ENCODE measurements at places on chromosomes 11 and 22.

DNA sequence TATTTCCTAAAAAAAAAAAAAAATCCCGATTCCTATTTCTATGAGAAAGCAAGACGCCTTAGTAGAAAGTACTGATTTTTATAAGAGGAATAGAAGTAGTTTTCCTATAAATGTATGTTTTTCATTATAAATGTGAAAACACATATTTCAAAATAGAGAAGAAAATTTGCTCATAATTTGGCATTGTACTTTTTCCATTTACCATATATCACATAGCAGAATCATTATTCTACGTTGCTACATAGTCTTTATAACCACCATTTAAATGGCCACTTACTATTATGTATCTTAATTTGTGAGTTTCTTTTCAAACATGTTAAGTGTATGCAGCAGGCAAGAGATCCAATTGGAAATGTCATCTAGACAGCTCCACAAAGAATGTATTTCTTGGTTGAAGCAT, 99.0 kb downstream of the CCDC34 start:
- no peak for DNase-seq

DNA sequence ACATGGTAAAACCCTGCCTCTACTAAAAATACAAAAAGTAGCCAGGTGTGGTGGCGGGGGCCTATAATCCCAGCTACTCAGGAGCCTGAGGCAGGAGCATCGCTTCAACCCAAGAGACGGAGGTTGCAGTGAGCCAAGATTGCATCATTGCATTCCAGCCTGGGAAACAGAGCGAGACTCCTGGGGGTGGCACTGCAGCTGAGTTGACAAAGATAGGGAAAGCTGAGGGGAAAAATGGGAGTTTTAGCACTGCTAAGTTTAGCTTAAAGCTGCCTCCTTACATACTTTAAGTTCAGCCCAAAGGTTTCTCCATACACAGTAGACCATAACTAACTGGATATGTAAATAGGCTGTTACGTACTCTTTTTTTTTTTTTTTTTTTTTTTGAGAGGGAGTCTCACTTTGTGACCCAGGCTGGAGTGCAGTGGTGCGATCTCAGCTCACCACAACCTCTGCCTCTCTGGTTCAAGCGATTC, 9.0 kb upstream of the USP28 start:
- DNase-seq, result no peak

DNA sequence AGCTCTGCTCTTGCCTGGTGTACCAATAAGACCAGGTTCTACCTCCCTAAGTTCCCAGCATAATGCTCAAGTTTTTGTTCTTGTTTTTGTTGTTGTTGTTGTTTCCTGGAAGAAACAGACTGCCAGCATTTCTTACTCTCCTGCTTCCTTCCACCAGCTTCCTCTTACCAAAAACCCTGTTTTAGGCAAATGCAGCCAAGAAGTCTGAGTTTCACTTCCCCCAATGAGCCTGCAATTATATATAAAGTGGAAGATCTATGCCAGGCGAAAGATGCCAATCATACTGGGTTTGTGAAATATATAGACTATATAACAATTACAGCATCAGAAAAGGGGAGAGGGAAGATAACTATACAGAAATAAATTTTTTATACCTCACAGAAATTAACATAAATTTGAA, 931.5 kb upstream of the FAT3 start:
- no peak for DNase-seq

DNA sequence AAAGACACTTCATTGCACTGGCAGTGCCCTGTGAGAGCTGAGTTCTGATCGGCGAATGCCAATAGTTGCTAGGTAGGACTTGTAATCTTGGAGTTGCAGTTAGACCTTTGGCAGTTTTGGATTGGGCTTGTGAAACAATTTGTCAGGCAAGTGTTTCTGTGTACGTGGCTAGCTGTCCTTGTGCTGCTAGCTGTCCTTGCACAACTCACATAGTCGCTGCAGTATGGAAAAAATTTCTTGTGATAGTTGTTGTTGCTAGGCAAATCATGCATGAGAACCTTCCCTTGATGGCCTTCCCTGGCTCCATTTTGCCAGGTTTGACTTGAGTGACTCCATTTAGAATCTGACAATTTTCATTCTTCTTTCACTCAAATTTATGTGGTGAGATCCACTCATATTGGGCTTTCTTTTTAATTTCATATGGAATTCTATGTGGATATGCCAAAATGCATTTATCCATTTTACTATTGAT, 140.7 kb downstream of the APIP start:
- no peak for DNase-seq

GRCh38 chr11:61297746-61298145, 2.6 kb upstream of the VWCE start:
- no peak for DNase-seq

- DNase-seq, result no peak
Observed at GRCh38 chr11:134659882-134660281, 247.8 kb upstream of the B3GAT1 start.

DNA sequence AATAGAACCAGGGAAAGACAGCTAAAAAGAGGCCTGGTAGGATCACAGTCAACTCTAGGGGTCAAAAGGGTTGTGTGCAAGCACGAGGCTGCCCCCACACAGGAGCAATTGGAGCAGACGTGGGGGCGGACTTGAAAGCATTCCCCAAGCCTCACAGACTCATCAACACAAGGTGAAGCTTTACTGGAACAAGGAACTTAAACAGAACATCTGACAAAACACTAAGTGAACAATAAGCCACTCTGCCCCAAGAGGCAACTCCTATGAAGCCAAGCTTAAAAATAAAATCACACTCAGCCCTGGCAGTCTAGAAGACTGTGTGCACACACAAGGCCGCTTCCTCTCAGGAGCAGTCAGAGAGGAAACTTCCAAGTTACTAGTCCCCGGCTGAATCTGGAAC, 32.2 kb upstream of the TEAD1 start:
- DNase-seq, result no peak

DNA sequence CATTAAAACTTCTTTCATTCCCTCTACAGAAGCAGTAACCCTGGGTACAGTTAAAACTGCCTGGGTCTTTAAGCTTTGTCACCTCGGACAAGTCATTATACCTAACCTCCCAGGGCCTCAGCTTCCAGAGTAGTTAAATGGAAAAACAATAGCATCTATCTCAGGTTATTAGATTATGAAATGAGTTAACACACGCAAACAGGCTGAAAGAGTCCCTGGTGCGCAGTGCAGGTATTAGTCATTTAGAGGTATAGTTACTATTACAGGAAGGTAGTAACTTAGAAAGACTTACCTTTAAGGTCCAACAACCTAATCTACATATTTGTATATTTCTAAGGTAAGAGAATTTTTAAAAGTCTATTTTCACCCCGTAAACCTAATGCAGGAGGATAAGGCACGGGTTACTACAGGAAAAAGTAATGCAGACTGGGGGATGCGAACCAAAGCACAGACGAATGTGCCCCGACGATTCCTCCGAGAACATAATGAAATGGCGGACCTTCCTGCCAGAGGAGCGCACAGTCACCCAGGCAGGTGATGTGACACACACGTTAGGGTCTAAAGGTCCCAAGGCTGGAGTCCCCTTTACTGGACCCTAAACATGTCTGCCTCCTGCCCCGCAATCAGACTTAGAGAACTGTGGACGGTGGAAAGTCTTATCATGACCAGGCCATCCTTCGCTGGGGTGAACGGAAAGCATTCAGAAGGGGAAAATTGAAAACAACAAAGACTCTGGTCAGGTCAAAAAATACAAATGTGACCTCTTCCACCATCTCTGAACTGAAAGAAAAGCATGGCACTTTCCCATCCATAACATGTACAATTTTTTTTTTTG, 1.3 kb downstream of the NAP1L4 start:
- DNase-seq, result no peak

DNA sequence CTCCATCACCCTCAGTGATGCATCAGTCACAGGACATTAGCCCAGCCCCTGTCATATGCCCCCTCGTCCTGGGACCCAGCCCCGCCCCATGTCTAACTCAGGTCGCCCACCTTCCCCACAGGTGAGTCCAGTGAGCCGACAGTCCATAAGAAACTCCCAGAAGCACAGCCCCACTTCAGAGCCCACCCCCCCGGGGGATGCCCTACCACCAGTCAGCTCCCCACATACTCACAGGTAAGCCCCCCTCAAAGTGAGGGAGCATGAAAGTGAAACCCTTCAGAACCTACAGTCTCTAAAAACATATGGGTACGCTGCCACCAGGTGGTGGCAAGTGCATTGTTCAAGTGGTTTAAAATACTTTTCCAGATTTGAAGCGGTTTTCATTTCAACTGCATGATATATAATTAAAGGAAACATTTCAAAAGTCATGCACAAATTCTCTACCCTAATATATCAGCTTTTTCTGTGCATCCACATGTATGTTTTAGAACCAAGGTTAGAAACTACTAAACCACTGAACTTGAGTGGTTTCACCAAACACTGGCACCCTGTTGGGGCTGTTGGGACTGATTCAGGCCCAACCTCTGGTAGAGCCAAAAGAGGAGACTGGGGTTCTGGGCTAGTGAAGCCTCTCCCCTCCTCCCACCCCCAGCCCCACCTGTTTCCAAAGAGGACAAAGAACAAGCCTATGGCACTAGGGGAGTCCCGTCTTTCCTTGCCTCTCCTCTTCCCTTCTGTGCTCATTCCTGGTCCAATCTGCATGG, 17.3 kb downstream of the EPS8L2 start:
- DNase-seq, result no peak

- DNase-seq, result no peak
Observed at GRCh38 chr11:122334546-122335339, 218.7 kb upstream of the BLID start.

All from effector memory CD4-positive, alpha-beta T cell (primary cell).